Osteoblast (primary cell): ENCODE measurements at places on chromosomes 1 and 21. TPM values are rescaled to one million over a fixed set of nuclear protein-coding genes. Genes with fewer than 3 reads are reported as not detected.

THEM5 gene
- total RNA-seq: not detected in 2 replicates

CYP4Z1 gene
- total RNA-seq: not detected in 2 replicates

CFAP45 gene
- 0.29 and 0.36 TPM in 2 replicates for total RNA-seq

INTS7 gene
- 20.3 and 21.5 TPM in 2 replicates for total RNA-seq

PRKCZ gene
- total RNA-seq: 0.29 and 0.72 TPM in 2 replicates

PKP1 gene
- under 0.01 TPM in 2 replicates for total RNA-seq

ELOA gene
- 41.5 and 42.0 TPM in 2 replicates for total RNA-seq

FLAD1 gene
- total RNA-seq: 17.1 and 20.6 TPM in 2 replicates

MXRA8 gene
- total RNA-seq: 689 and 735 TPM in 2 replicates

PKLR gene
- not detected in 2 replicates for total RNA-seq

SPRR2D gene
- not detected in 2 replicates for total RNA-seq

AGMAT gene
- 2.2 and 2.7 TPM in 2 replicates for total RNA-seq

IL12RB2 gene
- not detected in 2 replicates for total RNA-seq

LENEP gene
- total RNA-seq: 0.88 TPM in 1 of 2 replicates, not detected in the other

SLFNL1 gene
- total RNA-seq: 0.59 and 0.72 TPM in 2 replicates

FAM163A gene
- not detected in 2 replicates for total RNA-seq

NTRK1 gene
- 0.36 and 0.88 TPM in 2 replicates for total RNA-seq
